ENCODE measurements at places on chromosomes 7 and 10.

DNA sequence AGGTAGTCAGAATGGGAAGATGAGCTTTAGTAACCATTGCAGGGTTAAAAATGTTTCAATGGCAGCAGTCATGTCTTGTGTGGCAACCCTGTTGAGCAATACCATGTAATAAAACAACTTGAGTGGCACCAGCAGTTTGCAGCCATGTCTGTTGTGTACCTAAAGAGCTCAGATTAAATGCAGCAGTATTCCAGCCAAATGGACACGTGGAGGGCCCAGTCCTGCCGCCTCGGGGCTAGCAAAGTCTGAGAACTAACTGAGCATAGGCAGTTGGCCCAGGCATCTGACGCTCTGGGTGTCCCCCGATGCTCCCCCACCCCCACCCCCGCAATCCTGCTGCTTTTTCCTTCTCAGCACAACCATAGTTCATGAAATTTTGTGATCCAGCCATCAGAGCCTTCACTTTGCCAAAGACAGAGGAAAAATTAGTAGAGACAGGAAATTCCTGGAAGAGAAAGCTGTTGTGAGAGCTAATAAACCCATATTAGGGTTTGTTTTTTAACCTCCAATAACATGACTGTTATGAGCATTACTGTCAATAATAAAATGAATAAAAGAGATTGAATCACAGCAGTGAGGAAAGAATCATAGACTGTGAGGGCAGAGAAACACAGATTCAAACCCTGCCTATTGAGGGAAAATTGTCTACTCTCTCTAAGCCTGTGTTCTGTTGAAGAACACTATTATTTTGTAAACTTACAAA is 220.6 kb upstream of the RHOBTB1 start:
- no peak for DNase-seq

DNA sequence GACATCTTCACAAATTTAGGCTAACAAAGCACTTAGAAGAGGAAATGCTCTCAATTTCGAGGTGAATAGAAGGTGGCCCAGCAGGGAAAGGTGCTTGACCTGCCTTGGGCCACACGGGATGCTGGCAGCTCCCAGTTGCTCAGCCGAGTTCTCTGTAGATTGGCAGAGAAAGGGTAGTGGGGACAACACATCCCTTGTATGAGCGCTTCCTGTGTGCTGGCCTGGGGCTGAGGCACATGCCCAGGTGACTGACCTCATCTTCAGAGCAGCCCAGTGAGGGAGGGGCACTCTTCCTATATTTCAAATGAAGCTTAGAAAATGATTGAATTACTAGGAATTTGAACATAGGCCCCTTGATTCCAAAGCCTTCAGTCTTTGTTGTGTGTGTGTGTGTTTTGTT is 20.2 kb downstream of the BAG3 start:
- no peak for DNase-seq

DNA sequence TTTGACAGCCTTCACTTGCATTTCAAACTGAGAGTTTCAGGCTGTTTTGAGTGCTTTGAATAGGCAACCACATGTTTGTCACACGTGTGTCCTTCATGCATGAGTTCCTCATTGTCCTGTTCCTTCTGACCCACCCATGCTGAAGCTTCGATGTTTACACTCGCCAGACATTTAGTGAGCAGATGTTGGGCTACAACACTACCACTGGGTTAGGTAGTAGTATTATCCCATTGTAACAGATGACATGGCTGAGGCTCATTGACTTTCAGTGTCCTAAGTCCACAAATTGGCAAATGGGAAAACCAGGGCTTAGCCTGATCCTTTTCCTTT is 456.1 kb downstream of the PHTF2 start:
- DNase-seq: no peak

- DNase-seq: no peak
These were observed at the start of gene PON3 for GRCh38 chr7:95396136-95397032. Gene PON3 (minus strand): TSS chr7:95396375. CDS start chr7:95396350, 25 bp downstream.

- no peak for DNase-seq
These were observed 31.2 kb upstream of the TLX1 start for GRCh38 chr10:101099901-101100300.

GRCh38 chr7:130332259-130333053 is 12.2 kb upstream of the CPA5 start:
- no peak for DNase-seq

DNA sequence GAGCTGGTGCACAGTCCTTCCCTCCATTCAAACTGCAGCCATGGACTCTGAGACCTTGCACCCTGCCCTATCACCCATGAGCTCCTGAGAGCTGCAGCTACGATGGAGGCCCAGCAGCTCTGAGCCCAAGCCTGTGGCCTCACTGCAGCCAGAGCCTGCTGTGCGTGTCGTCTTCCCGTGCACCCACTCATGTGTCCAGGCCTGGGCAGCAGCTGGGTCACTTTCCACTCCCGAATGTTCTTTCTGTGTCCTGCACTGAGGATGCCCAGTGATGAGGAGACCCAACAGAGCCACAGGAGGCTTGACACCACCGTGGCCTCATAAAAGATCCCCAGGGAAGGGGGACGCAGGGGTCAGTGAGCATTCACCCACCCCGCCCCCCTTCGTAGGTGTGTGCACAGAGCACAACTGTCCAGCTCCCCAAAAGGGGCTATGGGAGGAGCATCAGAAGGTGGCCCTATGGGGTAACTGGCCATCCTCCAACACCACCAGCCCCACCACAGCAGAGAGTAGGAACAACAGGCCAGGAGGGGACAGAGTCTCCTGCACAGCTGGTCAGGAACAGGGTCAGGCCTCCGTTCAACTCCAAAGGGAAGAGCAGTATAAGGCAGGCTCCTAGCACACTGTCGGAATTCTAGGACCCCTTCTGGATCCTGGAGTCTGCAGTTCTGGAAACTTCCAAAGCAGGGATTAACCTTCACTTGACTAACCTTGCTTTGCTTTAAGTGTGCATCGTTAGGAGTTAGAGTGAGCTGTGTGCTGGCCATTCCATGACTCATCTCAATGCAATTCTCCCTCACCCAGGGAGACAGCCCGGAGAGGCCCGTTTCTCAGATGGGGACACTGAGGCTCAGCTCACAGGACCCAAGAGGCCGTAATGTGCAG is 52.6 kb downstream of the RASGEF1A start:
- DNase-seq: no peak

- no peak for DNase-seq
These were observed 84.5 kb downstream of the RTKN2 start for GRCh38 chr10:62183857-62184795.

GRCh38 chr7:138887872-138888656 is 90.1 kb upstream of the ATP6V0A4 start:
- no peak for DNase-seq

- no peak for DNase-seq
These were observed 1004.5 kb upstream of the C7orf33 start for GRCh38 chr7:147586110-147586509.
